Islet precursor cell (in vitro differentiated cells): ENCODE measurements at places on chromosomes 4 and X.

GRCh38 chr4:98481167-98481566 lies 177.2 kb downstream of the TSPAN5 start:
- DNase-seq, result no peak

- DNase-seq, result no peak
Observed at GRCh38 chrX:118459494-118459893, 36.1 kb upstream of the DOCK11 start.

GRCh38 chrX:76555816-76556215 lies 128.3 kb downstream of the MAGEE1 start:
- peak; percentile 63 for DNase-seq

GRCh38 chr4:100936661-100937375 lies 410.5 kb downstream of the PPP3CA start:
- DNase-seq, result no peak

DNA sequence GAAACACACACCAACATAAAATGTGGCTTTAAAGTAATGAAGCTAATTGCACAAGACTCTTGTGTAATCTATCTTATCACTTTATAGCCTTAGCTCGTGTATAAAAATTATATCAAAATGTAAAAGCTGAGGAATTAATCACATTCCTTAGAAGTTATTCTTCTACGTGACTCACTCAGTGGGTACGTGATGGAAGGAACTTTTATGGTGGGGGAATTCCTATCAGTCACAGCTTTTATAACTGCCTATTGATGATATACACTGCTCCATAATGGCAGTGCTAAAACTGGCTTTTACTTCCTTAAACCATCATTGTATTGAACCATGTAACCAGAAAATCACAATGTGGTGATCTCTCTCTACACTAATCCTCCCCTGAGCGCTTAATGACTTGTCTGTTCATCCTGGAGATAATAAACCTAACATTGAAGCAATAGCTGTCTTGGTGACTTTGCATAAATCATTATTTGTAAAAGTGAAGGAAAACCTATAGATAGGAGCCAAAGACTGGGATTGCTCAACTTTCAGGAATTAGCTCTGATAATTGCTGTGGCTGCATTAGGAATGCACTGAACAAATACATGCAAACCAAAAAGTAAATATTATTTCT lies 276.7 kb downstream of the GBA3 start:
- no peak for DNase-seq

- no peak for DNase-seq
Observed at GRCh38 chrX:148601034-148601433, 100.6 kb downstream of the AFF2 start.

DNA sequence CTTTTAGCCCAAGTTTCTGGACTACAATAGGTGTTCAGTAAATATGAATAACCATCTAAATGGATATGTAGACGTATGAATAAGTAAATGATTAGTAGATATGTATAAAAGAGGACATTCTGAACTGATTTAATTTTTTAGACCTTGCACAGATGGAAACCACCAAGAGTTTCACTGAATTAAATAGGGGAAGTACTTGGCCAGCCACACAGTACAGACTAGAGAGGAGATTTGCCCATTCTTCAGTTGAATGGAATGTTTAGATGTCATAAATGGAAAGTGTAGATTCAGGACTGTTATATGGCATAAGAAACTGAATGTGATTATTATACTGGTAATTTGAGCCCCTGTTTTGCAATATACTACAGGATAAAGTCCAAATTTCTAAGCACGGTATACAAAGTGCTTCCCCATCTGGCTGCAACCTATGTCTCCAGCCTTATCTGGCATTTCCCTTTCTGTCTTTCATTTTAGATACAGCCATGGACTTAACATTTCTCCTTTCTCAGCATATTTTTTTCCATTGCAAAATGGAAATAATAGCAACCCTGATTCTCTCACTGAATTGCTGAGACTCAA lies 137.8 kb upstream of the HS3ST1 start:
- no peak for DNase-seq

DNA sequence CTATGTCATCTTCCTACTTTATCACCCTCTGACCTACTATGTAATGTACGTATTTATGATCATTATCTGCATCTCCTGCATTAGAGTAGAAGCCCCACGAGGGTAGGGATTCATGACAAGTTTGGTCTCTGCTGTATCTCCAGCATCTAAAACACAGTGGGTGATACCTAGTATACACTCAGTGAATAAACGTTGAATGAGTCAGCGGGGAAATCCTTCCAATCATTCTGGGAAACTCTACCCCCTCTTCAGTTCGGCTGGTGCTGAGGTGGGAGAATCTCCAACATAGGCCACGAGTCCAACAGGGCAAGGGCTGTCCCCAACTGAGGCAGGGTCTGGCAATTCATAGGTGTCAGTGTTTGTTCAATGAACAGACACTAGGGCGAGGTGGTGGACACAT lies 74.4 kb upstream of the EFNB1 start:
- peak; percentile 12 for DNase-seq

- DNase-seq, result no peak
Observed at GRCh38 chr4:70181864-70182263, 13.7 kb upstream of the ODAM start.

DNA sequence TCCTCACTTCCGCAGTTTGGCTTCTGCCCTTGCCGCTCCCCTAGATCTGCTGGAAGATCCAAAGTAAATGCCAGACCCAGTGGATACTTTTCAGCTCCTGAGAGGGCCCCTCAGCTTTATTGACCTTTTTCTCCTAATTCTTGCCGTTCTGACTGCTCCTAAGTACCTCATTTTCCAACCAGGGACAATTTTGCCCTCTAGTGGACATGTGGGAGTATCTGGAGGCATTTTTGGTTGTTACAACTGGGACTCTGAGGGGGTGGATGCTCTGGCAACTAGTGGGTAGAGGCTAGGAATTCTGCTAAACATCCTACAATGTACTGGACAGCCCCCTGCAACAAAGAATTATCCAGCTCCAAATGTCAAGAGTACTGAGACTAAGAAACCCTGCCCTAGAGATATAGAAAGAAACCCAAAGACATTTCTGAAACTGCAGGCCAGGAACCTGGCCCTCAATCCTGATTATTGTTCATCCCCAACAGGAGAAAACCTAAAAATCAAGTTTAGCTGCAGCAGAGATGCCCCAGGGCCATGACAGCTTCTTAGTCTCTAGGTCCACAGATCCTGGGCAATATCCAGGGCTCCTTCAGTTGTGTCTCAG lies 3.4 kb downstream of the TEX13B start:
- DNase-seq, result no peak

DNA sequence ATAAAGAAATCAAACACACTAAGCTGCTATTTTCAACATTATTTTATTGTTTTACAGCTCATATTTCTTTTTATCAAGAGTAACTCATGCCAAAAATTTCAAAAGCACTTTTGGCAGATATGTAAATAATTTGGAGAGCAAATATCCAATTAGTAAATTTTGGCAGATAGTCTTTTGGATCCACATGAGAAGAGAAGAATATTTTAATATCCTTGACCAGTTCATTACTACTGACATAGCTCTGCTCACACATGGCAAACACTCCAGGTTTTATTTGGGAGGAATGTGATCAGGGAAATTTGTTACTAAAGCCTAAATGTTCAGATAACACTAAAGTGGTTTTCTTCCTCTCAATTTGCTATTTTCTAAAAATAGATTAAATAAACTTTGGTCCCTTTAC lies 1054.3 kb downstream of the FAT4 start:
- no peak for DNase-seq

- DNase-seq, result no peak
Observed at GRCh38 chr4:89109841-89110540, 1.3 kb upstream of the TIGD2 start.

DNA sequence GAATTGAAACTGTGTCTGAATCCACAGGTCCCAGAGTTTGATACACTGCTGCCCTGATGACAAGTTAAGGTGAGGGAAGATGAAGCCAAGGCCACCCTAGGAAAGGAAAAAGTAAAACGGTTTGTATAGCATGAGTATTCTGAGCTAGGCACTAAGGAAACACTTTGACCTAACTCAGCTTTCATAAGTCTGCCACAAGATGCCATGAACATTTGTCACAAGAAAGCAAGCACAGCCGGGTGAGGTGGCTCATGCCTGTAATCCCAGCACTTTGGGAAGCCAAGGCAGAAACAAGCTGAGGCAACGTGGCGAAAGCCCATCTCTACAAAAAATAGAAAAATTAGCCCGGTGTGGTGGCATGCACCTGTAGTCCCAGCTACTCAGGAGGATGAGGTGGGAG lies 34.2 kb downstream of the ELOVL6 start:
- DNase-seq, result no peak
